Activated CD8-positive, alpha-beta memory T cell treated with anti-CD3 and anti-CD28 coated beads for 24 hours (primary cell): ENCODE measurements at places on chromosomes 6 and 20.

DNA sequence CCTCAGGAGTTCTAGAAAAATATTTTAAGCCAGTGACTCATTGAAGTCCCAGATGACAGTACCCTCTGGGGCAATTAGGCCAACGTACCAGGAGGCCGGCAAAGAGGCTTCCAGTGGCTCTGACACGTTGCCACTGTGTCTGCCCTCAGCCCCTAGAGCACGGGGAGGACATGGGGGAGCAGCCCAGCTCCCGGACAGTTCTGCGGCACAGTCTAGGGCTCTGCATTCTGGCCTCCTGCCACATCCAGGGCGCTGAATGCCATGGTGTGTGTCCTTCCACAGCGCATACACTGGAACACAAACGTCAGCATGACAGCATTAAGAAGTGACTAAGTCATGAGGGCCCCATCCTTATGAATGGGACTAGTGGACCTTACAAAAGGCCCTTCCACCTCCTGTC lies 156.2 kb downstream of the RNASET2 start:
- DNase-seq: no peak

DNA sequence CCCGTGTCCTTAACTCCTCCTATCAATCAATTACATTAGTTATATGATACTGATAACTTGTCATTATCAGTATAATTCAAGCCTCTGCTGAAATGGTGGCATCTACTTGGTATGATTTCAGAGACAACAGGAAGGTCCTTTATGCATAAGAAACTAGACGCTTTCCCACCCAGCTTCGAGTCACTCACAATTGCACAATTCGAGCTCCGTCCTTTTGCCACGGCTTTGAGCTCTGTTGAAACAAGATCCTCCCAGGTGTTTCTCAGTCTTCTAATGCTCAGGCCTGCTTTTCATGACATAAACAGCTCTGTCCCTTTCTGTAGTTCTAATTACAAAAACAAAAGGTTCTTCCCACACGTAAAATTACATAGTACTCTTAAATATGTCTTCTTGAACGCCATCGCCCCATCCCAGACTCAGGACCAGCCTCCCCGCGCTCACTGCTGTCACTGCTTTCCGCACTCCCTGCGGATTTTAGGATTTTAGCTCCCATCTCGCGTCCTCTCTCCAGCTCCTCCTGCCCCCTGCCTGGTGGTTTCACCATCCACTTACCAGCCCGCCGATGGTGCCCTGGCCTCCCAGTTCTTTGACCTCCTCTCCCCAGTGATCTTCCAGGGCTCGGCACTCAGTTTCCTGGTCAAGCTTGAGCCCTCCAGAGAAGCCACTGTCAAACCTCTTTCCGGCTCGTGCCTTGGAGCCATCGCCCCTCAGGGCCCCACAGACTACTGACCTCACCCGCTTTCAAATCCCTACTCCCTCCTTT lies 23.2 kb upstream of the PNPLA1 start:
- no peak for DNase-seq

GRCh38 chr6:154123155-154123956 lies 84.3 kb downstream of the OPRM1 start:
- DNase-seq: no peak

DNA sequence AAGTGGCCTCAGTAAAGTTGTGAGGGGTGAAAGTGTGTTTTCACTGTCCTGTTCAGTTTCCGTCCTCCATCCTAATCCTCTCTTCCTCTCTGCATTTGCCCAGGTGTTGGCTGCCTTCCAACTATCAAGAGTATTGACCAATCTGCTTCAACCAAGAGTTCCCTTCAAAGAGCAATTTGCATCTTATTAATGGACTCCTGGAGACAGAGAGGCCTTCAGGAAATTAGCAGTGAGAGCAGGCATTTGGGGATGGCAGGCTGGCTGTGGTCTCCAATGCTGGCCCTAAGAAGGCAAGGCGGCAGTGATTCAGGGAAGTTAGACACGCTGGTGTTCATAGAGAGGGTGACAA lies 77.2 kb downstream of the GPR6 start:
- no peak for DNase-seq

- no peak for DNase-seq
Measured at GRCh38 chr20:16415071-16416053, 157.9 kb downstream of the KIF16B start.
